ENCODE measurements at places on chromosomes 1 and 21. TPM values are rescaled to one million over a fixed set of nuclear protein-coding genes. Genes with fewer than 3 reads are reported as not detected.

- no peak for DNase-seq
These were observed 30.0 kb downstream of the ZNF697 start for GRCh38 chr1:119617751-119618691.

DNA sequence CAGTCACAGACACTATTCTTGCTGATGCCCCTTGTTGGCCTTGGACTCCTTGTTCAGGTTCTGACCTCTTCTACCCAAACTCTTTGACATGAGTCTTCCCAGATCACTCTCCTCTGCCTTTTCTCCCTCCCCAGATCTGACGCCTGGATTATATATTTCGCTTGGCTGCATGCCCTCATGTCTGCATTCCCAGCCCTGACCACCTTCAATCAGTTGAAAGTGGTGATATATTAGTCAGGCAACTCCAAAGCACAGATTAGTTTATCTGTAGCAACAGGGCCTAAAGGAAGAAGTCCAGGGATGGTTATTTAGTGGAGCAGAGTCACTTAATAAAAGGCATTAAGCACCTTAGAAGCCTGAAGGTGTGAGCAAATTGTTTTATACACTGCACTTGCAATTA is 110.0 kb upstream of the GUCA2B start:
- no peak for DNase-seq

- peak; percentile 51 for DNase-seq
These were observed 177.6 kb upstream of the OLFM3 start for GRCh38 chr1:102174259-102174863.

GRCh38 chr21:45786660-45787059 is 143.1 kb downstream of the PCBP3 start:
- no peak for DNase-seq

DNA sequence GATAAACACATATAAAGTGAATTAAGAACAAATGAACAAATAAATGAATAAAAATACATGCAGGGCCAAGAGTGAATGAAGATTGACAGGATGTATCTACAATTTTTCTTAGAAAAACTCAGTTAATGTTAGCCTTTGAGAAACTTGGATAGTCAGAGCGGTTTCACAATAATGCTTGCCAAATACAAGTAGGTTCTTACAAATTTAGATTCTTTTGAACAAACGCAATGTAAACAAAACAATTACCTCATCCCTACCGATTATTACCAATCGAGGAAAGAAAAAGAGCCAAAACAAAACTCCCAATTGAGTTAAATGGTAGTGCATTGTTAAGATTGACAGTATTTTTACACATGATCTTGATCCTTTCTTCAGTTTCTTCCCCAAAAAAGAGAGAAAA is 176.9 kb upstream of the DEPDC1 start:
- no peak for DNase-seq

GRCh38 chr21:16310176-16310575 is 580.4 kb downstream of the USP25 start:
- no peak for DNase-seq

DNA sequence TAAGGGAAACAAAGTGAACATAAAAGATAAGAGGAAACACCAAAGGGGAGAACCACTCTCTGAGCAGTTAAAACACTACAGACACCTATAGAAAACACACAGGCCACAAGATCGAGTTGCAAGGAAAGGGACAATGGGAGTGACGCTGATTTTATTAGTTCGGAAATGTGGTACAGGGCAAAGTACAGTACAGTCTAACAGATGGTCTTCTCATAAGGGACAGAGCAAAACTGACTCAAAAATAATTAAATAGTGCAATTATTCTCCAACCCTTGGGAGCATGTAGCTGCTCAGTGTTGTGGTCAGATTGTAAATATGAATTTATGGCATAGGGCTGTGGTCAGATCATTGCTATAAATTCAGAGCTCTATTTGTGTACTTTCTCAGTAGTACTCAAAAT is 352.0 kb downstream of the USH2A start:
- DNase-seq = no peak

GRCh38 chr1:228795596-228795995 is 60.3 kb downstream of the RHOU start:
- DNase-seq = no peak

DNA sequence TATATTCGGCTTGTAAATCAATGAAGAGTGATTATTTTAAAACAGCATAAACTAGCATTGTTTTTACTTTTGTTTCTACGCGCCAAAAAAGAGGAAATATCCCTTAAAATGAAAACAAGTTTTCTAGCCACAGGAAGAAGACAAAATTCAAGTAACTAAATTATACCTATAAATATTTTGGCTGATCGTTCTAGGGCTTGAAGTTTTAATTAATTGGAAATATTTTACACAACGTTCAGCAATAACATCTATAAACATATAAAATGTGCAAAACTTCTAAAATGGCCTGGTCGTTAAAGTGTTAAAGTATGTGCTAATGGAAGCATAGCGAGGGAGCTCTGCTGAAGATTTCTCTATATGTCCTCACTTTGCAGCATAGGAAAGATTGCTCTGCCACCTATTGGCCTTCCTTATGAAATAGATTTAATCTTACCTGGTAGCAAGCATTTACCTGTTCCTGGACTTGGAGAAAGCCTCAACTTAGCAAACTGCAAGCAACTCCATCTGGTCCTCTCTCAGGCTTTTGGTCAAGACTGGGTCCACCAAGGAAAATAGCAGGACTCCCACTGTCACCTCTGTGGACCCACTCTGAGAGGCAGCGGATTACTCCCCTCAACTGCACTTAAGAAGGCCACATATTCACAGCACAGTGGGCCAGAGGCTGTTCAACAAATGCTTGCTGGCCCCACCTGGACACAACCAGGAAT is 351.3 kb upstream of the RUNX1 start:
- DNase-seq = peak; percentile 90

DNA sequence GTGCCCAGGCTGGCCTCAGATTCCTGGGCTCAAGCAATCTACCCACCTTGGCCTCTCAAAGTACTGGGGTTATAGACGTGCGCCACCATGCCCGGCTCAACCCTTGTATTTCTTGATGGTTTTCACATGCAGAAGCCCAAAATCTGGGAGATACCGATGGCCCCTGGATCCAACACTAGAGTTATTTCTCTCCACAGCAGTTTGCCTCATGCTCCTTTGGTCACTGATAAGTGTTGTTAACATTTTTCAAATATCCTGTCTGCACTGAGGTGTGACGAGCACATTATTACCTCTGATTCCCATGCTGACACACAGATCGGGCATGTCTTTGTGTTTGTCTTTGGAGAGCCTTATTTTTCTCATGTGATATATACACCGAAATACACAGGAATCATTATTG is 107.0 kb downstream of the KIF26B start:
- peak; percentile 33 for DNase-seq

DNA sequence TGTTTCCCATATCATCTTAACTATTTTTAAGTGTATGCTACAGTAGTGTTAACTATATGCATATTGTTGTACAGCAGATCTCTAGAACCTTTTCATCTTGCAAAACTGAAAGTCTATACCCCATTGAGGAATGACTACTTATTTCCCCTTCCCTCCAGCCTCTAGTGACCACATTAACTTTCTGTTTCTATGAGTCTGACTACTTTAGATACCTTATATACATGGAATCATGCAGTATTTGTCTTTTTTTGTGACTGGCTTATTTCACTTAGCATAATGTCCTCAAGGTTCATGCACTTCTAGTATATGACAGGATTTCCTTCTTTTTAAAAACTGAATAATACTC is 96.5 kb upstream of the BTG3 start:
- DNase-seq = no peak

DNA sequence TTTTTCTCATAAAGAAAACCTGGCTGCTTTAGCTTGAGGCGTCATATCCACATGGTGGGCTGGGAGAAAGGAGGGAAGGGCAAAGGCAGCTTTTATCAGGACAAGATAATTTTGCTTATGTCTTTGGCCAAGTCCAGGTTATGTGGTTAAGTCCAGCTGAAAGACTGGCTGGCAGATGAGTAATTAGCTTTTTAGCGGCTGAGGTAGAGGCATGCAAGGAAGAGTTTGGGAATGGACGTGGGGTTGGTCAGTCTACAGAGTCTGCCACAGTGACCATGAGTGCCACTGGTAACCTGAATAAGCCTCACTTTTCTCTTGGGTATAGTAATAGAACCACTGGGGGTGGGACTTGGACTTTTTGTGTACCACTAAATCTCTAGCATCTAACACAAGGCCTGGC is 39.8 kb downstream of the NEK7 start:
- DNase-seq = no peak

DNA sequence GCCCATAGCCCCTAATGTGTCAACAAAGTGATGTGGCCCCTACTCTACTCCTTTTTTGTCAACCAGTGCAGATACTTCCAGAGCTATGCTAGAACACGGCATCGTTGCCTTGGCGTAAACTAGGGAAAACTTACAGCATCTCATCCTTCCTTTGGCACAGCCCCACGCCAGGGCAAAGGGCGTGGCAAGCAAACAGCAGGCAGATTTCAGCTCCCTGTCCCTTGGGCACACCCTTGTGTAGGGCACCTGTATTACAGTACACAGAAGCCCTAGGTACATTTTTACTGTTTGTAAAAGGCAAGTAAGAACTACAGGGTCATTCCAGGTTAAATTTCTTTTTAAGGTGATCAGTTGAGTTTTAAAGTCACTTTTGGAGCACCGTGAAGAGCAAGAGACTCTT is 29.3 kb downstream of the PRDX6 start:
- DNase-seq = peak; percentile 99

DNA sequence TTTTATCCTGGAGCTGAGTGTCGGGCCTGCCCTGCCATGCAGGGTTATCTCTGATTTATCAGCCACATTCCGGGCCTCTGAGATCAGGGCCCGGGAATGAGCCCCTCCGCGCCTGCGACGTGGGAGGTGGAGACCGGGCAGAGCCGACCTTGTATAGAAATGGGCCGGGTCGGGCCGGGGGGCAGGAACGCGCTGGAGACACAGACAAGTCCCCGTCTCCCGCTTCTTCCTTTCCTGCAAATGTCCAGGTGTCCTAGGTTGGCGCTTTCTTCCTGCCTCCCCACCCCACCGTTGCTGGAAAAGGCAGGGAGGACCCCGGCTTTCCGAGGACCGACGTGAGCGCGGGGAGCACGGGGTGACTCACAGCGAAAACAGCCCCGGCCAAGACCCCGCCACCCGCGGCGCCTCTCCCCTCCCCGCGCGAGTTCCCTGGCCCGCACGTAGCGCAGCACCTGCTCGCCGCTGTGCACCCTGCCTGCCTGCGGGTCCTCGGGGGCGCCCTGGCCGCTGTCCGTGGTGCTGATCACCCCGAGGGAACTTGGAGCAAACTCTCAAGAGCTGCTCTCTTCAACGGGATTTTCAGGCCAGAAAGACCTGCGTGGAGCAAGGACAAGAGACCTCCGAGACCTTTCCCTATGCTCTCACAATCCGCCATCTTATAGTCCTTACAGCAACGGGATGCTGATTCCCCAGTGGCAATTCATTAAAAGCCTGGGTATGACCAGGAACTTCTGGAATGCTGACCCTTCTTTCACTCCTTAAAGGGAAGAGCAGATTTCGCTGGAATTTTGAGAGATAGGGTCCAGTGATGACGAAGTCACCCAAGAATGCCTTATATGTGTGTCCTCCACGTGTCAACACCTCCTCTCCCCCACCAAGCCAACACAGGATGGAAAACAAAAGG is 475 bp upstream of the NPPB start:
- DNase-seq = peak; percentile 51

DNA sequence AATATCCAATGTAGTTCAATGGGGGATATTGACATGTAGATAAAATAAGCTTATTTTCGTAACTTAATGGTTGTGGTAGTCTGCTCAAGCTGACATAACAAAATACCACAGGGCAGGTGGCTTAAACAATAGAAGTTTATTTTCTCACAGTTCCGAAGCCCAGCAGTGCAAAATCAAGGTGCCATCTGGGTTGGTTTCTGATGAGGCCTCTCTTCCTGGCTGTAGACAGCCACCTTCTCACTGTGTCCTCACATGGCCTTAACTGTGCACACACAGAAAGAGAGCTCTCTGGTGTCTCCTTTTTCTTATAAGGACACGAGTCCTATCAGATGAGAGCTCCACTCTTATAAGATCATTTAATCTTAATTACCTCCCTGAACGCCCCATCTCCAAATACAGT is 64.8 kb upstream of the IPO9 start:
- no peak for DNase-seq

DNA sequence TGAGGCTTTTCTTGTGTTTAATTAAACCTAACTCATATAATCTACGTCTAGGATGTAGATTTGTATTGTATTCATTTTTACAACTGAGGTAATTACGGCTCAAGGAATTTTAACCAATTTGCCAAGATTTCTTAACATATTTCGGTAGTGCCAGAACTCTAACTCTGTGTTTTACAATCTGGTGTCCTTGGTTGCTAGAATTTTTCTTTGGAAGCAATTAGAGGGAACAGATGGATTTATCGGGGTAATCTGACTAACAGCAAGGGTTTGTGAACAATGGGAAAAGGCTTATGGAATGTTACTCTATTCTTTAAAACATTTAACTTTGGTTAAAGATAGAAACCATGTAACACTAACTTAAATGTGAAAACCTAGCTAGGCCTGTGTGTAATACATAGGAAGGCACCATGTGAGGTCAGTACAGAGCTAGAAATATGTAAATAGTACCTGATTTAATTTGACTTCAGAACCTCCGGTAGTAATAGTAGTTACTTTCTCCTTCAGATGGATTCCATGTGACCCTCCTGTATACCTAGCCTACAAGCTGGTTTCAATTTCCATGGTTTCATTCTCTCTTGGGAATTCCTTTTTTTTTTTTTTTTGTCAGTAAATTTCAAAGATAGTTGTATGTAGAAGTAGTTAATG is 1.2 kb downstream of the MTF2 start:
- peak; percentile 74 for DNase-seq

GRCh38 chr1:207219979-207220889 is 101.2 kb upstream of the CD55 start:
- no peak for DNase-seq

DNA sequence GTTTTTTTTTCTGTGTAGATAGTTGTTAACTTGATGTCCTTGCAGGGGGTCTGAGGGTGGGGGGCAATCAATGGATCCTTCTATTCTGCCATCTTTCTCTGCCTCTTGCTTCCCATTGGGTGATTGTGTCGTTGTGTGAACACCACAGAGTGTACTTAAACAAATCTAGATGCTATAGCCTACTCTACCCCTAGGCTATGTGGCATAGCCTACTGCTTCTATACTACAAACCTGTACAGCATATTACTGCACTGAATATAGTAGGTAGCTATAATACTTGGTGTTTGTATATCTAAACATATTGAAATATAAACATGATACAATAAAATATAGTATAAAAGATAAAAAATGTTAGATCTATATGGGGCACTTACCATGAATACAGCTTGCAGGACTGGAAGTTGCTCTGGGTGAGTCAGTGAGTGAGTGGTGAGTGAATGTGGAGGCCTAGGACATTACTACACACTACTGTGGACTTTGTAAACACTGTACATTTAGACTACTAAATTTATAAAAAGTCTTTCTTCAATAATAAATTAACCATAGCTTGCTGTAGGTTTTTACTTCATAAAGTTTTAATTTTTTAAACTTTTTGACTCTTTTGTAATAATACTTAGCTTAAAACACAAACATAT is 105.4 kb downstream of the CENPF start:
- DNase-seq = peak; percentile 58

- DNase-seq = no peak
These were observed 4.8 kb upstream of the AMPD1 start for GRCh38 chr1:114700036-114700600.

GRCh38 chr1:4611563-4612341 is 42.7 kb upstream of the AJAP1 start:
- no peak for DNase-seq

KIF17 gene
- total RNA-seq = 2.8 TPM

CD52 gene
- total RNA-seq = not detected

FCGR2B gene
- not detected for total RNA-seq

RGS4 gene
- total RNA-seq = 16.6 TPM

SEMA4A gene
- 13.1 TPM for total RNA-seq

FTCD gene
- 0.58 TPM for total RNA-seq

YRDC gene
- total RNA-seq = 41.8 TPM

POU3F1 gene
- not detected for total RNA-seq

CYP4A22 gene
- not detected for total RNA-seq

UMODL1 gene
- not detected for total RNA-seq

AIDA gene
- total RNA-seq = 38.0 TPM
